Activated CD8-positive, alpha-beta T cell treated with anti-CD3 and anti-CD28 coated beads, Interleukin-2, amount 10 ng/mL, durations not matched to agents 7 days and 5 days (primary cell): ENCODE measurements at places on chromosomes 11 and 22.

GRCh38 chr11:93481279-93481678, 61.9 kb downstream of the SMCO4 start:
- no peak for DNase-seq

DNA sequence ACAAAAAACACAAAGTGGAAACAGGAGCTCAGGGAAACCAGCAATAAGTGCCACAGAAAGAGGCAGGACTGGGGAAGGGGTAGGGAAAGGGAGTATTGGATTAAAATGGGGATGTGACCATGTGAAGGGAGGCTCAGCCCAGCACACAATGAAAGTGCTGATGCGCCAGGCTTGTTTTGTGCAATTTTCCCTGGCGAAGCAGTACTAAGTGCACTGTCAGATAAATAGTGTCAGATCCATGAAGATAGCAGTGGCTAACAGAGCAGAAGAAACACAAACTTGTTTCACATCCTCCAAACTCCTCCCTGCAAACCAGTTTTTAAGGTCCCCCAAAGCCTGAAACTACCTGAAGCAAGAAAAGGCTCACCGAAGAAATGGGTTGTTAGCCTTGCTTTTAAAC, 50.7 kb upstream of the RAPSN start:
- DNase-seq, result no peak

DNA sequence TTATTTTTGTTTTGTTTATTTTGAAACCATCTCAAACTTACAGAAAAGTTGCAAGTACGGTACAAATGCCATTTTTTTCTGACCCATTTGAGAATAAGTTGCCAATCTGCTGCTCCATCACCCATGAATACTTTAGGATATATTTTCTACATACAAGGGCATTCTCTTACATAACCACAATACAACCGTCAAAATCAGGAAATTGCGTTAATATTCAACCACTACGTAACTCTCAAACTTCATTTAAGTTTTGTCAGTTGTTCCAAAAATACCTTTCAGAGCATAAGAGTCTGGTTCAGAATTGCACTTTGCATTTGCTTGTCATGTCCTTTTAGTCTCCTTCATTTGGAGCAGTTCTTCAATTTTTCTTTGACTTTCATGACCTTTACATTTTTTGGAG, 194.3 kb upstream of the BDNF start:
- DNase-seq, result no peak

DNA sequence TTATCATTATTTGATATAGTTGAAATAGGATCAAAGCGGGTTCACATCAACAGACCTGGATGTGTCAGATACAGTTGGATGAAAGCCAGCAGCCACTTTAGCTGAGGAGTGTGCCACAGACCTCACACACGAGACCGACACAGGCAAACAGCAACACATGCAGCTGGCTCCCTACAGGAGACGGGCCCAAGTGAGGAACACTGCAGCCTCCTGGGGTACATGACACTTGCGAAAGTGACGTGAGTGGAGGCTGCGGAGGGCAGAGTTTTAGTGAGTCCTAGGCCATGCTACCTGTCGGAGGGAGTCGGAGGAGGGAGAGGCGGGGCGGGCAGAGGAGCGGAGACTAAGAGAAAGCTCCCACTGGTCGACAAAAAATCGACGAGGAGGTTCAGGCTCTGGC, 100.9 kb upstream of the BID start:
- DNase-seq, result no peak

DNA sequence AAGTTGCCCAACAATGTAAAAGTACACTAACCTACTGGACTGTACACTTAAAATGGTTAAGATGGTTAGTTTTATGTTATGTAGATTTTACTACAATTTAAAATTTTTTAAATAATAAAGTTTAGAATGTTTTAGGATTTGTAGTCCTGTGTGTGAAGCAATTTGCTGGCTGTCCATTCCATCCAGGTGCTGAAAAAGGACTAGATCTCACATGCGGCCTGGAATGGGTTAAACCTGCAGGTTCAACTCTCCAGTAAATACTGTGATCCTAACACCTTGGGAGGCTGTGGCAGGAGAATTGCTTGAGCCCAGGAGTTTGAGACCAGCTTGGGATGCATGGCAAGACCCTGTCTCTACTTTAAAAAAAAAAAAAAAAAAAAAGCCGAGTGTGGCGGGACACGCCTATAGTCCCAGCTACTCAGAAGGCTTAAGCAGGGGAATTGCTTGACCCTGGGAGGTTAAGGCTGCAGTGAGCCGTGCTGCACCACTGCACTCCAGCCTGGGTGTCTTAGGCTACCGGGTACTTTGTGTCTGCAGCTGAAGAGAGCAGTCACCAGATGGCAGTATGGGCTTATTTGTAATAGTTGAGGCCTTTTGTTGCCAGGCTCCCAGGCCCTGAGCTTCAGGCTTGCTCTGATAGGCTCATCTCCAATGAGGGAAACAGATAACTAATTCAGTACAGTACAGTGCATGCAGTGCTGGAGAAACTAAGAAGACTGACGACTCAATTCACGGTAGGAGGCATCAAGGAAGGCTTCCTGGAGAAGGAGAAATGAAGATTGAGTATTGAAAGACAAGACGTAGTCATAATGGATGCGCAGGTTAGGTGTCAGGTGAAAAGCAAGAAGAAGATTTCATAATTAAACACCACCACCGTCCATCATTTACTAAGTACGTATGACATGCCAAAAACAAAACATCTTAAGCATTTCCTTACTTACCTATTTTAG, 64.7 kb upstream of the ASPHD2 start:
- peak; percentile 70 for DNase-seq

DNA sequence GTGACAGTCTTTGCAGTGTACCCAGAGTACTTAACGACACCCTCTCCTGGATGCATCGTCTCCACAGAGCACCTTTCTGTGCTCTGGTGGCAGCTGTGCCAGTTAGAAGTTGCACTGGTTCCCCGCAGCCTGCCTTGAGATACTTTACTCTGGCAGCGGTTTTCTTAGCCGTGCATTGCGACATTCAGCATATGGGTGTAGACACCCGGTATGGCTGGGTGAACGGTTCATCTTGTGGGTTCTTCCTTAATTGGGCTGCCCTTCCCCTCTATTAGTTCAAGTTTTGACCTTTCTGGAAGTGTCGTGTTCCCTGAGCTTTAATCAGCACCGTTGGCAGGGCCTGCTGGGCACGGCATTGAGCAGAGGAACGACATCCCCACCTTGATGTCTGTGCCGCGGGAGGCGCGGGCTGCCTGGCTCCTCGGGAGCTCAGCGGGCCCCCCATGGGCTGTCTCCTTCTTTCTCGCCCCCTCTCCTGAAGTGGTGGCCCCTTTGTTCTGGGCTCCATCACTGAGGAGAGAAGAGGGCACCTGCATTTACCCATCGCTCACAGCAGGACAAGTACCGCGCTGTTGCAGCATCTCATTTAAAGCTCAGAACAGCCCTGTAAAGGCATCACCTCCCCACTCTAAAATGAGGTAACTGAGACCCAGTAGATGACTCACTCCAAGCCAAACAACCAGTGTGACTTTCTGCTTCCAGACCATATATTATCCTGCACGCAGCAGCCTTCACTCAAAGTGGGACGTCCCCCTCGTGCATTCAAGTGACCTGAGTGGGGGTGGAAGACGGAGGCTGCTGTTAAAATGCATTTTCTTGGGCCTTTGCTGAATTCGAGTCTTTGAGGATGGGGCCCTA, 13.3 kb downstream of the FAM83F start:
- DNase-seq, result no peak

- DNase-seq, result no peak
Observed at GRCh38 chr11:34263441-34264091, 94.2 kb downstream of the ABTB2 start.

GRCh38 chr11:121095561-121095960, 5.5 kb upstream of the TECTA start:
- no peak for DNase-seq

GRCh38 chr11:128720522-128720985, 26.7 kb downstream of the FLI1 start:
- DNase-seq, result peak; percentile 65

DNA sequence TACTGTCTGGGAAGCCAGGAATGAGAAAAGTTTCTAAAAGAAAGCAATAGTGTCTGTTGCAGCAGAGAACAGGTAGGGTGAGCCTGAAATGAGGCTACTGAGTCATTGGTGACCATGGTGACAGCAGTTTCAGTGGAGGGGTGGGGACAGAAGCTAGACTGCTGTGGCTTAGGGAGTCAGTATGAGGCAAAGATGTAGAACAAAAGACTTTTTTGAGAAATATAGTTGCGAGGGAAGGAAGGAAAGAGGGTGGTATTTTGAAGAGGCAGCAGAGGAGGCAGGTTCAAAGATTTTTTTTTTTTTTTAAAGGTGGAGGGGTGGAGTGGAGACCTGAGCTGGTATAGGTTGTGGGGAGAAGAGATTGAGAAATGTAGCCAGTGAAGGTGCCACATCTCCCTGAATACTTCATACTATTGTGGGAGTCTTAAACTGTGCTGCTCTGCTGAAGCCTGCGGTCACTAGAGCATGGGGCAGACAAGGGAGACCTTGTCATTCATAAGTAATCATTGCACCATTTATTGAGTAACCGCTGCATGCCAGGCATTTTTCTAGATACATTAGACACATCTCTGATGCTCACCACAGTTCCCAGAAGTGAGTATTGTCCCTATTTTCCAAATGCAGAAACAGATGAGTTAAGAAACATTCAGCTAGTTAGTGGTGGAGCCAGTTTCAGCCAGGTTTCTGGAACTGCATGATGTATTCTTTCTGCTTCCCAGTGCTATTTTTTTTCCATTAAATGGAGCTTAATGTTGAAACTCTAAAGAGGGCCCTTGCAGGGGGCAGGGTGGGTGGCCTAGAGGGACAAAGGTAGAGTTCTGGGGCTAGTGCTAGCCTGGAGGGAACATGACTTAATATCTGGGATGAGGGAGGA, 49.9 kb downstream of the STIM1 start:
- DNase-seq, result peak; percentile 79

- DNase-seq, result no peak
Observed at GRCh38 chr11:72805216-72805615, 9.0 kb upstream of the ATG16L2 start.

DNA sequence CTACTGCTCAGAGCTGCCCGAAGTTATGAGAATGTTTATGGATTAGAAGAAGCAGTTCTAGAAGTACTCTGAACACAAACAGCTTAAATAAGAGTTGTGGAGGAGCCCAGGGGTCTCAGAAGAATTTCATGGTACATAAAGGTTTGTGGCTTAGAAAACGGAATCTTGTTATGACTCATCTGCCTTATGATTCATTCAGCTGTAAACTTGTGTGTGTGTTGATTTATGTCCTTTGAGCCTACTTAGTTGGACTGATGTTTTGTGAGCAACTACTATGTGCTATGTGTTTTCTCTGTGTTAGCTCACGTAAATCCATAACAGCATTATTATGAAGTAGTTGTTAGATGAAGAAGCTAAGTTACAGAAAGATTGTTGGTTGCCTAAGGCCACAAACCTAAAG, 203.7 kb downstream of the PGR start:
- no peak for DNase-seq

GRCh38 chr22:21857481-21857914, 9.9 kb downstream of the MAPK1 start:
- DNase-seq, result no peak

- DNase-seq, result no peak
Observed at GRCh38 chr11:91563176-91563575, 661.4 kb upstream of the FAT3 start.

- DNase-seq, result no peak
Observed at GRCh38 chr11:128892866-128893565, 1.9 kb downstream of the KCNJ5 start.

DNA sequence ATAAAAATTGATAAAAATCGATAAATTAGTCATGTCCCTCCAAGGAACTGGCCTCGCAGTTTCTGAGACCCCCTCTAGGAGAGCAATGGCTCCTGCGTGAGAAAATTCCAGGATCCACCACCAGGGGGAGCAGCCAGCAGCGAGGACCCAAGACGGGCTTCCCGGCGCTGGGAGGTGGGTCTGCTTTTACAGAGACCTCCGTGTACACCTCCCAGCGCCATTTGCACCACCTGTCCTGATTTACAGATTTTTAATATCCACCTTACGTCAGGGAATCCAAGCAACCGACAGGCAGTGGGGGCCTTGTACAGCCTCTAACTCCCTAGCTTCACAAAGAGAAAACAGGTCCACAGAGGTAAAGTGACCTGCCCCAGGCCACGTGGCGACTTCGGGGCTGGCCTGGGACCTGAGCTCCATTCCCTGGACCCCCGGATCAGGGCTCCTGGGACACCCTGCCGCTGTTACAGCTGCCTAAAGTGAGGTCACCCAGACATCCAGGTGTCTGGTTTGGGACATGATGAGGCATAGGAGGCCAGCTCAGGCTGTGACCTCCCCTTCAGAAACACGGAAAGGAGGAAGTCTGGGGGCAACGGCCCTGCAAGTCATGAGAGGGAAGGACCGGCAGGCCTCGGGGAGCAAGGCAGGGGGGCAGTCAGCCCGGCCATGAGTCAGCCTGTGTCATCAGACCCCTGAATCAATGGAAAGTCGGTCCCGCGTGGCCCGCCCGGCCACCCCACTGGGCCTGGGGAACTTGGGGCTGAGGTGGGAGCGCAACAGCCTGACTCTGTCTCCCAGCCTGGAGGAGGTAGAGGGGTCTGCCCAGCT, 3.5 kb downstream of the OSM start:
- peak; percentile 87 for DNase-seq

GRCh38 chr11:2975594-2975993, 16.5 kb downstream of the NAP1L4 start:
- peak; percentile 70 for DNase-seq

DNA sequence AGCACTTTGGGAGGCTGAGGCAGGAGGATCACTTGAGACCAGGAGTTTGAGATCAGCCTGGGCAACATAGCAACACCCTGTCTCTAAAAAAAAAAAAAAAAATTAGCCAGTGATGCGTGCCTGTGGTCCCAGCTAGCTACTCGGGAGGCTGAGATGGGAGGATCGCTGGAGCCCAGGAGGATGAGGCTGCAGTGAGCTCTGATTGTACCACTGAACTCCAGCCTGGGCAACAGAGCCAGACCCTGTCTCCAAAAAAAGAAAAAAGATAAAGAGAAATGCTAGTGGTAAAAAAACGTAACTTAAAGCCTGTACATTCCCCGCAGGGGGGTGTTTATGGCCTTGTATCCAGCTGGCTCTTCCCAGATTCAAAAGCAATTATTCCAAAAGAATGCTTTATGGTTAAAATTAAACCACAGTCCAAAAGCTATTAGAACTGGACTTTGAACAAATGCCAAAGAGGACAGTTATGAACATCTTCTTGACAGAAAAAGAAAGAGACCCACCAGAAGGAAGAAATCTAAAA, 16.4 kb upstream of the SNX32 start:
- no peak for DNase-seq

- DNase-seq, result no peak
Observed at GRCh38 chr11:122229481-122230384, 113.7 kb upstream of the BLID start.

- DNase-seq, result no peak
Observed at GRCh38 chr22:20118300-20119020, 1.4 kb upstream of the TRMT2A start.

- DNase-seq, result no peak
Observed at GRCh38 chr22:20792966-20793728, 19.2 kb downstream of the SERPIND1 start.

GRCh38 chr22:43999378-43999777, 24.7 kb upstream of the PARVB start:
- DNase-seq, result no peak

GRCh38 chr11:129192150-129192549, at the start of gene ARHGAP32:
Gene ARHGAP32, minus strand, starts transcription at chr11:129192325. Its CDS starts 127 bp downstream, at chr11:129192198.
- DNase-seq, result no peak

- no peak for DNase-seq
Observed at GRCh38 chr11:93536101-93536861, 6.9 kb downstream of the SMCO4 start.
